ENCODE measurements at places on chromosomes 1 and 21. TPM values are rescaled to one million over a fixed set of nuclear protein-coding genes. Genes with fewer than 3 reads are reported as not detected.

Gene COX20
- 48.1 TPM for total RNA-seq

Gene HSPG2
- total RNA-seq, result 55.7 TPM

Gene PLXNA2
- total RNA-seq, result 0.89 TPM

Gene MX2
- total RNA-seq, result 0.22 TPM

Gene EIF2D
- total RNA-seq, result 54.8 TPM

Gene LCE6A
- total RNA-seq, result not detected

Gene MROH9
- not detected for total RNA-seq

Gene ADCY10
- total RNA-seq, result 0.30 TPM

Gene FAM43B
- total RNA-seq, result not detected

Gene ADGRL4
- total RNA-seq, result 0.10 TPM

Gene SELL
- total RNA-seq, result 4.1 TPM

Gene ETV3
- total RNA-seq, result 21.2 TPM

GRCh38 chr1:111695801-111696200 is 43.4 kb downstream of the INKA2 start:
- no peak for DNase-seq

- DNase-seq, result no peak
Measured at GRCh38 chr1:231601824-231602672, 24.5 kb upstream of the DISC1 start.

- DNase-seq, result no peak
Measured at GRCh38 chr1:78054559-78054958, 8.8 kb downstream of the GIPC2 start.

DNA sequence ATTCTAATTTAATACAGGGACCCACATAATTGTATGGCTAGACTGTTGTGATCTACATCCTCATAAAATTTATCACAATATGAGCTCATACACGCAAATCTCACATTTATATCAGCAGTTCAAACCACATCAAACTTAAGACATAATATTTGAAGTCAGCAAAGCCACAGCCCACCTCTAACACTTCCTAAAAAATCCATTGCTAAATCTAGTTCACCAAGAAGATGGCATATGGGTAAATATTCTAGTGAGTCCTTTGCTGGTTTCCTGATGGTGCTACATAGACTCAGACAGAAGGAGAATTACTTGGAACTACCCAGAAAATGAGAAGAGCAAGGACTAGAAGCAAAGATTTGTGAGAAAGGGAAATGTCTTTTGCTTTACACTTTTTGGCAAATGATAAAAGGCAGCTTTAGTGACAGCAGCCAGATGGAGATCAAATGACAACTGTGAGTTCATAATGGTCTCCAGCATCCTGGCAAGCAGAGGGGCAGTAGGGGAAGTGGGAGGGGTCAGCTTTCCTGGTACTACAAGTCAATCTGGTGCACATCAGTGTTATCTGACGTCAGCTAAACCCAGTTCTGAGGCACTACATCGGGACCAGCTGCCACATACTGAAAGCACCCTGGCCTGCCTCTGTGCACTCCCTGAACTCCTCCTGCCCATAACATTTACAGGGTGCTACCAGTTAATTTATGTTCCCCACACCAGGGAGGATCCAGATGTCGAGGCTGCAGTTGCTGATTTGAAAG is 10.6 kb upstream of the GADD45A start:
- no peak for DNase-seq

GRCh38 chr1:231613419-231614349 is 12.9 kb upstream of the DISC1 start:
- no peak for DNase-seq

- DNase-seq, result no peak
Measured at GRCh38 chr1:157140063-157140588, 1.9 kb upstream of the ETV3 start.

DNA sequence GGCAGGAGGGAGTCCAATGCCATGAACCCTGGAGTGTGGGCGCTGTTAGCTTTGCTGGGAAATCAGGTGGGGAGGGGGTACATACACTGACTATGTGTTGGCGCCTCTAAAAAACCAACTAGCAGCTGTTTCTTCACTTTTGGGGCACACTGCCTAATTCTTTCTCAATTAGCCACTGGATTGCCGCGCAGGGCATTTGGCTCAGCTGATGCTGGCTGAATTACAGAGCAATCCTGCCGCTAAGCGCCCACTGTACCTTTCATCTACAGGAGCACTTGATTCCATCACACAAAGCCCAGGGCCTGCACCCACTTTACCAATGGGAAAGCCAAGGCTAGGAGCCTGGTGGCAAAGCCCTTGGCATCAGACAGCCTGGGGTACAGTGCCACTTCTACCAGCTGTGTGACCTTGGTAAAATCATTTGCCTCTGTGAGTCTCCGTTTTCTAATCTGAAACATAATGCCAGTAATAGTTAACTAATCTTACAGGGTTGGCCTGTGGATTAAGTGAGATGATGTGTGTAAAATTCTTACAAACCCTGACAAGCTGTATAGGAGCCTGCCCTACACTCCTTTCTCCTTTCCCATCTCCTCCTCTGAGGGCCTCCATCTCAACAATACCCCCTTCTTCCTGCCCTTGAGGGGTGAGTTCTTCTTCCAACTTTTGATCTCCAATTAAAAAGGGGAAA is 59.0 kb downstream of the UBE2T start:
- DNase-seq, result no peak

DNA sequence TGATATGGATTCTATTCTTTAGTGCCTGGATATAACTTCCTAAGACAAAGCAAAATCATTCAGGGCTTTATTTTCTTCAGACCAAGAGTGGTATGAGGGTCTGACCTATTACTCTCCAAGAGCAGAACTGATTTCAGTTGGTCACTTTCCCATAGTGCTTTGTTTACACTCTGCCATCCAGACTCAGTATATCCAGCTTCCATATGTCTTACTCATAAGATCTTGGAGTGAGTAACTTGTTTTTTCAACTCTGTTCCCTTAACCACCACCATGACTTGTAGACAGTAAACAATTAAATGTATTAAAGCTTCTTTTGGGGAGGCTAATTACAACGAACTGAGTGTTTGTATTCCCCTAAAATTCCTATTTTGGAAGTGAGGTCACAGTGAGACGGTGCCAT is 83.4 kb downstream of the USP24 start:
- DNase-seq, result no peak

- no peak for DNase-seq
Measured at GRCh38 chr1:4267381-4268261, 367.5 kb upstream of the C1orf174 start.

DNA sequence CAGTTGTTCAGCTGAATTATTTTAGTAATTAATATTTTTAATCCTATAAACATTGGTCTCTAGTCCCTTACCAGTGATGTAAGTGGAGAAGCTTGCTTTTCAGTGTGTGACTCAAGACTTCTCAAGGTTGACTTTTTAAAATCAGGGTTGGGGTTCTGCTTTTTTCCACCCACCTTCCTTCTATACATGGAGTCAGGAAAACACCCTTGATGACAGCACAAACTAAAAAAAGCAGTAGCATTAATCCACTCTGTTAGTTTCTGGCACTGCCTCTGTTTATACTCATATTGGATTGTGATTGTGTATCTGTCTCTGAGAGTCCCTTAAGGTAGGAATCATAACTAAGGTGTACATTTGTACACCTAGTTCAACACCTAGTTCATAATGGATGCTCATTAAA is 8.3 kb upstream of the PLEKHO1 start:
- no peak for DNase-seq

- no peak for DNase-seq
Measured at GRCh38 chr1:236353813-236354212, 40.3 kb upstream of the EDARADD start.

DNA sequence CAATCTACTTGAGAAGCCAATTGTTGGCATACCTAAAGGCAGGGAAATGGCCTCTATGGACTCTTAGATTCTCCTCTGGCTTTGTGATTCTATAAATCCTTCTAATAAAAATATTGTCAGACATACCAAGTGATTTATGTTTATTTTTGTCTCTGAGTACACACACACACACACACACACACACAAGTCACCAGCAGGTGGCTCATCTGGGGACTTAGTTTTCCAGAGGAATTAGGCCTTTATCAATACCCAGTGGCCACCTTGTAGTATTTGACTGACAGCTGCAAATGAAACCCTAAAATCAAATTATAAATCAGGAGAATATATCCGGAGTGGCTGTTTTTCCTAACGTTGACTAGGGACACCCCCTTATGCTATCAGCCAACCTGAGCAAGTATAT is 258.5 kb downstream of the BRINP2 start:
- no peak for DNase-seq

DNA sequence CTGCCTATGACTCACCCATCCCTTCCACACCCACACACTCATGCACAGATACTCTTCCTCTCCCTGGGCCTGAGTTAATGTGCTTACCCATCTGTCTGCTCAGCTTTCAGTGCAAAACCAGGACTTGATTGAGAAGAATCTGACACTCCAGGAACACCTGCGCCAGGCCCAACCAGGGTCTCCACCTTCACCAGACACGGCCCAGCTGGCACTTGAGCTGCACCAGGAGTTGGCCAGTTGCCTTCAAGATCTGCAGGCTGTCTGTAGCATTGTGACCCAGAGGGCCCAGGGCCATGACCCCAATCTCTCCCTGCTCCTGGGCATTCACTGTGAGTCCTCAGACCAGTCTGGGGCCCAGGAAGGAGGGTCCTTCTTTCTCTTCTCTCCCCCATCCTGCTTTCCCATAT is 3.5 kb upstream of the SH3BGRL3 start:
- DNase-seq, result no peak

GRCh38 chr21:38751379-38752050 is 54.2 kb upstream of the ETS2 start:
- no peak for DNase-seq

DNA sequence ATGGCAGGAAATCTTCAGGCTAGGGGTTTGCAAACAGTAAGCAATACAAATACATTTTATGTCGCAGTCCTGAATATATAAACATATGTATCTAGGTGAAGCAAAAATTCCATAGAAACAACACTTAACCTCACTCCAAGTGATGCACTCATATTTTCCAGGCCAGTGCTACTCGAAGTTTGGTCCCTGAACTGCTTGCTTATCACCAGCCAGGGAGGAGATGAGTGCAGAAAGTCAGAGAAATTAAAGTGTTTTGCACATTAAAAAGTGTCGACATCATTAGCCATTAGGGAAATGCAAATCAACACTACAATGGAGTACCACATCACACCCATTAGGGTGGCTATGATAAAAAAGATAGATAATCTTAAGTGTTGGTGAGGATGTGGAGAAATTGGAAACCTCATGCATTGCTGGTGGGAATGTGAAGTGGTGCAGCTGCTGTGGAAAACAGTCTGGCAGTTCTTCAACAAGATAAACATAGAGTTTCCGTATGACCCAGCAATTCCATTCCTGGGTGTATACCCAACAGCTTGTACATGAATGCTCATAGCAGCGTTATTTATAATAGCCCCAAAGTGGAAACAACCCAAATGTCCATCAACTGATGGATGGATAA is 70.5 kb upstream of the CSF1 start:
- DNase-seq, result no peak

- DNase-seq, result no peak
Measured at GRCh38 chr1:46411601-46412341, 17.7 kb downstream of the FAAH start.

DNA sequence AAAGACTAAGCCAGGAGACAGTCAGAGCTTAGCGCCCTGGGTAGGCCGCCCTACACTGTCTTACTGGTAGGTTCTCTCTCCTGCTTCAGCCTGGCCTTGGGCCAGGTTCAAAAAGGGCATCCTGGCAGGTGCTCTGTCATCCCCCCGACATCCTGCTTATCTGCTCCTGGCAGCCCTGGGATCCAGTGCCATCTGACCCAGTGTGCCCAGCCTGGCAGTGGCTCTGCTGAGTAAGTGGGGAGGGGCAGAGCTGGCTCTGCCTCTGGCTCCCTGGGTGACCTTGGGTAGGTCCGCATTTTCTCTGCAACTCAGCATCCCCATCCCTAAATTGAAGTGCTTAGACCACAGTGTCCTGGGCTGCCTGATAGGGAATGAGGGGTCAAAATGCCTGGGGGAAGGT is 549.9 kb downstream of the PTPRU start:
- no peak for DNase-seq

GRCh38 chr1:239283216-239283615 is 103.2 kb upstream of the CHRM3 start:
- DNase-seq, result no peak

- DNase-seq, result no peak
Measured at GRCh38 chr1:6483017-6483760, 8.3 kb downstream of the PLEKHG5 start.

DNA sequence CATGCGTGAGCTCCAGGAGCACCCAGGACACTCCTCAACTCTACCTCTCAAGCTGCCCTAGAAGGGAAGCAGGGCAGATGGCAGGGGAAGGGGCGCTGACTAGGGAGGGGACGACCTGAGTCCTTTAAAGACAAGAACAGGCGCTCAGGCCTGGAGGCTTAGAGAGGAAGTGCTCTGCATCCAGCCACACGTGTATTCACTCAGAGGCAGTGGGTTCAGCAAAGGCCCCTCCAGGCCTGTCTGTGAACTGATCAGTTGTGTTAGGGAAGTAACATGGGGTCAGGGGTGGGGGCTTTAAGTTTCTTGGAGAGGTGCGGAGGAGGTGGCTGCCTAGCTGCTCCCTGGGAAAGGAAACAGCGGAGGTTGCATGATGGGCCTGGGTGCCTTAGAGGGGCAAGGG is 37.1 kb upstream of the ARF1 start:
- DNase-seq, result no peak

DNA sequence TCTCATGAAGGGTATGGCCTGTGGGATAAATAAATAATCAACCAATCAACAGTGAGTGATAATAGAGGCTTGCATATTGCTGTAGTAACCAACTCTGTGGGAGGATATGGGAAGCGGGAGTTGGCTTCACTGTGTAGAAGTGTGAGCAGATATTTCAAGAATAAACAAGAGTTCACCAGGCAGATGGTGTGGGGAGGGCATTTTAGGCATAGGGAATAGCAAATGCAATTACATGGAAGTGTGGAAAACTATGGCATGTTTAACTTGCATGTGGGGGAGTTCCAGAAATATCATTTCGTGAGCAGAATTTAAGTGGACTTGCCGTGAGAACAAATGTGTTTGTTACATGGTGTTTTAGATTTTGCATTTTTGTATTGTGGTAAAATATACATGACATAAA is 95.2 kb downstream of the SPATA46 start:
- no peak for DNase-seq

DNA sequence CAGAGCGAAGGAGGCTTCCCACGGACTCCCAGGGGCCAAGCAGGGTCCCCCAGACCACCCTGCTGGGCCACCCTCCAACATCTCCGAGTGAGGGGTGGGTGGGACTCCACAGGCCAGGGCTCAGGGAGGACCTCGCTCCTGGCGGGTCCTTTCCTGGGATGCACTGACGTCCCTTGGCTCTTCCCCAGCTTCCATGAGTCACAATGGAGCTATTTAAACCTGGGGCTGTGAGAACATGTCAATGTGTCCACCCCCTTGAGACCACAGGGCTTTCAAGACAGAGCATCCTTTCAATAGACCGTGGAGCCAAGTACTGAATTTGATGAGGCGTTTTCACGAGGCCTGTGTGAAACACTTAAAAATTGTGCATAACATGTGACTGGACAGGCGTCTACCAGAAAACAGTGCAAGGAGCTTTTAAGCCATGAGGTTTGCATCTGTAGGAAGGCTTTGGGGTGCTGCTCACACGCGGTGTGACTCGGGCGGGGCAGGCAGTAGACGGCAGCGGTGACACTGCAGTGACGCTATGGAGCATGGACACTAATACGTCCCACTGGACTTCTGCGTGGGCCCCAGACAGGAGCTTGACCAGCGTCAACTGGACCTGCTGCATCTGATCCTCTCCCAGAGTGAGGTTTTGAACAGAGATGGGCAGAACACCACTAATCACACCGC is 24.1 kb upstream of the NPHP4 start:
- no peak for DNase-seq

Measured in HCT116 (cell line).